T-helper 2 cell (primary cell): ENCODE measurements at places on chromosomes 2 and 18.

DNA sequence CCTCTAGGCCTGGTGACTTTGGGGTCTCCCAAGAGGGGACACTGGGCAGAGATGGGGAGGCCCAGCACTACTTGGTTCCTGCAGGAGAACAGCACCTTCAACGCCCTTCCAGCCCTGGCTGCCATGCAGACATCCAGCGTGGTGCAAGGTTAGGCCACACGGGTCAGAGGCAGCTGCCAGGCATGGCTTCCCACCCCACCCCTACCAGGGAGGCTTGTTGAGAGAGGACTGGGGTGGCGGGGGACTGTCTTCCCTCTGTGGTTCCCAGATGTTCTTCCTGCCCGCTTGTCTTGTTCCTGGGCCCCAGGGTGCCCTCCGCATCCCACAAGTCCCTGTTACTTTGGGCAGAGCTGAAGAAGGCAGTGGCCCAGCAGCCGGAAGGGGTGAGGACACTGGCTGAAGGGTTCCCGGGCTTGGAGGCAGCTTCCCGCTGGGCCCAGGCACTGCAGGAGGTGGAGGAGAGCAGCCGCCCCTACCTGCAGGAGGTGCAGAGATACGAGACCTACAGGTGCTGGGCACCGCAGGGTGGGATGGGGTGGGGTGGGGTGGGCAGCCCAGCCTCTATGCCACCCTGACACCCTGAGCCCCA, 4.5 kb downstream of the PROM2 start:
- no peak for DNase-seq

DNA sequence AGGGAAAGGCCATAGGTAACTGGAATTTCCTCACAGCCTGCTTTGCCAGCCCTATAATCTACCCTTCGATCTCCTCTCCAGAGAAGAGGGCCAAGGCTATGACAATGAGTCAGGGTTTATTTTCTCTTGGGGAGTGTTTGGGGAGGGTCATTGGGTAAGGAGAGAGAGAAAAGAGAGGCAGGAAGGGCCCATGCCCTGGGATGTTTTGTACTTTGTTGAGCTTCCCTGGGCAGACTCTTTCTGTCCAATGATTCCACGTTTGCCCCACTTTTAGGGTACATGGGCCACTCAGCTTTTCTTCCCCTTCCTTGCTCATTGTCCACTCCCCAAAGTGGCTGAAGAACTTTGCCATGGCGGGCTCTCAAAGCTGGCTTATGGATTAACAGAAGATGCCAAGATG, 224.2 kb downstream of the ALK start:
- no peak for DNase-seq

GRCh38 chr2:79219383-79219988, 59.9 kb upstream of the REG3A start:
- DNase-seq: no peak

DNA sequence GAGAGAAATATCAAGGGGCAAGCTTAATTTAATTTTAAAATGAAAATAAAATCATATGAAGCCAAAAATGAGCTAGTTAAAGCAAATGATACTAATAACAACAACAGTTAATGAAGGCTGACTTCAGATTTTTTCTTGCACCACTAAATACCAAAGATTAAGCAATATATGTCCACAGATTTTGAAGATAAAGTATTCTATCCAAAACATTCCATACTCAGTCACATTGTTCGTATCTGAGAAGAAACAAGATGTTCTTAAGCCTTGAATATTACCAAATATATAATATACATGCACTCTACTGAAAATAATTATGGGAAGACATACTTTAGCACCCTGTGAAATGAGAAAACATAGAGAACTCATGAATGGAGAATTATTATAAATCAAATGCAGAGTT, 593.3 kb upstream of the SYT4 start:
- no peak for DNase-seq

DNA sequence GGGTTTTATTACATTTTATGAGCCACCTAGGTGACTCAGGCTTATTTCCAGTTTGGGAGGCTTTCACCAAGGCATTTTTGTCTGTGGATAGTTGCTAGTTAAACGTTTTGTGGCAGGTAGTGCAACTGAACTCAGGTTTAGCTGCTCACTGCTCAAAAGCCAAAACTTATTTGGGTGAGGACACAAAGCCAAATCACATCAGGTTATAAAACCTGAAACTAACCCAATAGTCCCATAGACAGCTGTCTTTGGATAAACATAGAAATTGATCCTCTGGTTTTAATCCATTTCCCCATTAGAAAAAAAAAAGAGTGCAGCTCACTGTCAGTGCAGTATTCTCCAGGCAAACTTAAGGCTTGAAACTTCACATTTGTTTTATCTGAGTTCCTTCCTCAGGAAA, 362.6 kb upstream of the TFPI start:
- DNase-seq: no peak

GRCh38 chr2:177422271-177422670, 29.7 kb downstream of the AGPS start:
- DNase-seq: no peak

GRCh38 chr2:57990118-57990725, 56.4 kb upstream of the VRK2 start:
- DNase-seq: no peak

DNA sequence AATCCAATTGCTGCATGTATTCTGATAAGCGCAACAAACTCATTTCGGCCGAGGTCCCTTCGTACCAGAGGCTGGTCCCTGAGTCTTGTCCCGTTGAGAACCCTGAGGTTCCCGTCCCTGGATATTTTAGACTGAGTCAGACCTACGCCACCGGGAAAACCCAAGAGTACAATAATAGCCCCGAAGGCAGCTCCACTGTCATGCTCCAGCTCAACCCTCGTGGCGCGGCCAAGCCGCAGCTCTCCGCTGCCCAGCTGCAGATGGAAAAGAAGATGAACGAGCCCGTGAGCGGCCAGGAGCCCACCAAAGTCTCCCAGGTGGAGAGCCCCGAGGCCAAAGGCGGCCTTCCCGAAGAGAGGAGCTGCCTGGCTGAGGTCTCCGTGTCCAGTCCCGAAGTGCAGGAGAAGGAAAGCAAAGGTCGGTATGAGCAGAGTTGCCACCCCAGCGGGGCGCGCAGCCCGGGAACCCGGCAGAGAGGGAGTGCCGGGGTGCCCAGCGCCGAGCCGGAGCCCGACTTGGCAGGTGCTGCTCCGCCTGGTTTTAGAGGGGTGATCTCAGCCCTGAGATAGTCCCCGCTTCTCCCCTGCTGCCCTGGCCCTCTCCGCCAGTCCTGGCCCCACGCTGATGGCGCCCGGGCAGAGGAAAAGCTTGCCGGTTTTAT, 714 bp downstream of the HOXD10 start:
- no peak for DNase-seq

DNA sequence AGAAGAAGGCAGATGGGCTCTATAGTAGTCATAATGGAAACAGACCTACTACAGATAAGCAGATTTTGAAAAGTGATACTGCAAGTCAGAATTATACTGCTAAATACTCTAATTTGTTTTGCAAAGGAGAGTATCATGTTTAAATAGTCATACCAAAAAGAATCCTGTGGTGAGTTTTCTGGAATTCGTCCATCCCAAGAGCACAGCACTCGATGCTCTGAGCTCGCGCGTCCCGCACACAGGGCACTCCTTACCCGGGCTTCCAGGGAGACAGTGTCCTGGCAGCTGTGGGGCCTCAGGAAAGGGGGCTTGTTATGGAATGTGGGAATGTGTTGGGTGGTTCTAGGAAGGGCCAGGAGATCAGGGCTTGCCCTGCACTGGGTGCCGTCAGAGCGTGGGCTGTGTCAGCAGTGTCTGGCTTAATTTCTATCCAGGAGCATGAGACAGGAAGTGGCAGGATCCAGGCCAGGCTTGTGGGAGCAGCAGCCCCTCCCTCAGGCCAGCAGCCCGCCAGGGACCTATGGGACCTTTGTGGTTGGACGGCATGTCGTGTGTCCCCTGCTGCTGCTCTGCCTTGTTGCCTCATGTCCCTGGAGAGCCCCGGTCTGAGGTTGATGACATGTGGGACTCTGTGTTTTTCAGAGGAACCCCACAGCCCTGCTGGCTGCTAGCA, 193.2 kb upstream of the TPO start:
- no peak for DNase-seq

GRCh38 chr2:236265675-236266074, 1.5 kb upstream of the ASB18 start:
- DNase-seq: no peak
